Ascending aorta (tissue), 2 donors: ENCODE measurements at places on chromosomes 5 and 9. TPM values are rescaled to one million over a fixed set of nuclear protein-coding genes. Genes with fewer than 3 reads are reported as not detected.

DNA sequence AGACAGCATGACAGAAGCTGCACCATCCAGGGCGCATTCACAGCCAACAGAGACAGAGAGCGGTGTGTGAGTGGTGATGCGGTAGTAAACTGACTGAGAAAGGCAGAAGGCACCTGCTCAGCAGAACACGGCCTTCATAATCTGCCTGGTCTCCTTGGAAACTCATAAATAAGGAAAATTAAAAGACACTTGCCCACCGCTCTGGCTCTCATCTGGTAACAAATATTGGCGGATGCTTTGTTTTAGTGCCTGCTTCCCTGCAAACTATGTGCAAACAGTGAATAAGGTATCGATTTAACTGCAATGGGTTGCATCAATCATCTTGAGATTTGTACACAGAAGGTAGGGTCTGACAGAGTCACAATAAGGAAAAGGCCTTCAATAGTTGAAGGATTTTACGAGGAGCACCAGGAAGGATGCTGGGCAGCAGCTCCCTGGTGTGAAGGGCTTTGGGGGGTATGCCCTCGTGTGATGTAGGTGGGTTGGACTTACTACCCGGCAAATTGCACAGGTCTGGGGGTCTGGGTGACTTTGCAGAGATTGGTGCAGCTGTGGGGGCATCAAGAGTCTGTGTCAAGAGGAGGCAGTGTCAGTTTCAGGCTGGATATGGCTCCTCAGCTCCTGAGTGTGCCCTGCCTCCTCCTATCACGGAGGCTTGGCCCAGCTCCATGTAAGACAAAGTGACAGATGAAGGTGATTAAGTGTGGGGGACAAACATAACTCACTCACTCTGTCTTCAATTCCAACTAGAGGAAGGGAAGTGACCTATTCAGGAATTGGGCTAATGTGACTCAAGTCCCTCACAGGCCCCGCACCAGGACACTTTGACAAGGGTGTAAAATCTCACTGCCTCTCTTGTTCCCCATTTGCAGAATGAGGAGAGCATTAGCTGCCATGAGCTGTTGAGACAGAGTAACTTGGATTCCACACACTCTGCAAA lies 166.7 kb downstream of the ICE1 start:
- no peak for DNase-seq

GRCh38 chr5:68114378-68115040 lies 101.0 kb upstream of the PIK3R1 start:
- no peak for DNase-seq

DNA sequence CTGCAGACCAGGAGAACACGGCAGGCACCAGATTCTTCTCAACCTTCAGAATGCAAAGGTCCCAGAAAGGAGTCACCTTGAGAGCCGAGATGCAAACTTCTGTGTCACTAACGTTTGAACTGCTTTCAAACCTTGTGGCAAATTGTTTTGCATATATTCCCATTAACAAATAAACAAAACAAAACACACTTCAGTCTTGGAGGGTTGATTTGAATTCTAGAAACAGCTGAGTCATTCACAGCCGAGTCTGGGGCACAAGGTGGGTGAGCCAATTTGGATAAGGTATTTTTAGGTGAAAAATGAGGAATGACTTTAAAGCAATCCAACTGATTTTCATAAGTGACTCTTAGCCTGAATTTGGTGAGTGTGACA lies 38.8 kb upstream of the ANKRD33B start:
- no peak for DNase-seq

DNA sequence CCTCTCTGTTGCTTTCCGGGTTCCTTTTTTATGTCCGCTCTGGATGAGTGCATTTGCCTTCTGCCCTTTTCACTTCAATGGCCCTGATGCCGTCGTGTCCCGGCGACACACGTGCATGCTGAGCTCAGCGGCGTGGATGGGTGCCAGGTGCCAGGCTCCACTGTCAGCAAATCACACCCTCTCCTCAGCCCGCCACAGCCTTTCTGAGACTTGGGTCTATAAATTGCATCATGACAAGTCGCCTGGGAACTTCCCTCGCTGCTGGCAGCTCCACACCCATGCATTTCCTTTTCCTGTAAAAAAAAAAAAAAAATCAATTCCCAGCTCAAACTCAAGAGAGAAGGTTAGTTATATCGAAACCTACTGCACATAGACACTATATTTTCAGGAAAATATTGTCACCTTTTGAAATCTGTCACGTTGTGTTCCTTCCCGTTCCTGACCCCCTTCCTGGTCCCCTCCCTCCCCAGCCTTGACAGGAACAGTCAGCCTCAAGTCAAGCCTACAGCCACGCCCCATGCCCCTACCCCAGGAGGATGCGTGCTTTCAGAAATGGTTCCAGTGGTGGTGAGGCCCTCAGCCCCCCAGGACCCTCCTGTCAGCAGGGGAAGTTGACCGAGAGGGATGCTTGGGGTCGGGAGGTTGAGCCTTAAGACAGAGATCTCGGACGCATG lies 110.3 kb upstream of the PTCH1 start:
- DNase-seq = peak; percentile 79

DNA sequence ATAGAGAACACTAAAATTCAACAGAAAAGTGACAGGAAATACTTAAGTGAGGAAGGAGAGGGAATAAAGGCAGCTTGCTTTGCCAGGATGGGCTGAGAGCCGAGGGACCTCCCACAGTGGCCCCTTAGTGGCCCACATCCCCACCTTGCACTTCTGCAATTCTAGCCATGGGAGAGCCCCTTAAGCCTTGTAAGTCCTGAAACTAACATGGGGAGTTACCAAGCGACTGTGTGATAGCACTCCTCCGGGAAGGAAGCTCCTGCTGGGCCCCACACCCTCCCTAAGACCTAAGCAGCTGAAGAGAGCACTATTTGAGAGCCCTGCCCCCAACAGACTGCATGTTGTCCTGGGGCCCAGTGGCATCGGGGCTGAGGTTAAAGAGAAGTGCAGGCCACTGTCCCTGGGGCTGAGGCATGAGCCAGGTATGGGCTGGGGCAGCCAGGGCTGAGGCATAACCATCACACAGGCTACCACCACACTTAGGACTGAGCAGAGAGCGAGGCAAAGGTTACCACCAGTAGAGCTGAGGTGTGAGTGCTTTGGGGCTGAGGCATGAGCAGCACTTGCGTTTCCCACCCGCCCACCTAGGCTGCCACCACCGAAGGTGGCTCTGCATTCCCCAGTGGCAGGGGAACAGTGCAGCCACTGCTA lies 301.8 kb upstream of the TRPC7 start:
- DNase-seq = no peak

Gene PGM5
- 70.9 TPM for total RNA-seq

Gene PCDHAC2
- total RNA-seq = not detected

Gene TLR4
- total RNA-seq = 32.4 TPM

Gene GIN1
- 0.21 TPM for total RNA-seq

Gene SPATA31E1
- total RNA-seq = not detected

Gene CARTPT
- total RNA-seq = 12.7 TPM

Gene DRD1
- 0.11 TPM for total RNA-seq

Gene PTGS1
- total RNA-seq = 13.0 TPM

Gene SCGB3A2
- total RNA-seq = not detected
